A375 (cell line): ENCODE measurements at places on chromosomes 2 and 18. TPM values are rescaled to one million over a fixed set of nuclear protein-coding genes. Genes with fewer than 3 reads are reported as not detected.

The PDCD1 gene
- total RNA-seq: not detected in 2 replicates

The WNT10A gene
- total RNA-seq: not detected in 2 replicates

The UPP2 gene
- not detected in 2 replicates for total RNA-seq

The DOK1 gene
- 11.1 and 11.5 TPM in 2 replicates for total RNA-seq

The LCT gene
- total RNA-seq: 0.04 and 0.08 TPM in 2 replicates

The ICA1L gene
- 5.9 and 8.3 TPM in 2 replicates for total RNA-seq
